ENCODE measurements at places on chromosomes 4 and X.

DNA sequence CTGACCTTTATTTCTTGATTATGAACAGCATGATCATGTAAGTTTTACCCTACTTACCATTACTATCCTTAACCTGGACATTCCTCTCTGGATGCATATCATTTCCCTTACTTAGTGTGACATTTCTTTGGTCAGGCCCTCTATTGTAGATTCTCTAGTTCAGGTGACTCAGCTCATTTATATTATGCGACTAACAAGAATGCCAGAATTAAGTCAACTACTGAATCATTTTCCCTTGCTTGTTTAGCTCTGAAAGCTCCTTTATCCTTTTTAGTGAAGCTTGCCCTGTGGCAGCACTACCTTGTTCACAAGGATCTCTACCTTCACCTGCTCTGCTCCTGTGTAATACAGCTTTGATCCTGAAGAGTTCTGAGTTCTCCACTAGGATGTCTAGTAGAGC lies 15.1 kb upstream of the UGT2B17 start:
- no peak for DNase-seq

GRCh38 chr4:38099908-38100407 lies 139.8 kb downstream of the PTTG2 start:
- no peak for DNase-seq

GRCh38 chr4:147101678-147102077 lies 156.0 kb upstream of the TTC29 start:
- no peak for DNase-seq

DNA sequence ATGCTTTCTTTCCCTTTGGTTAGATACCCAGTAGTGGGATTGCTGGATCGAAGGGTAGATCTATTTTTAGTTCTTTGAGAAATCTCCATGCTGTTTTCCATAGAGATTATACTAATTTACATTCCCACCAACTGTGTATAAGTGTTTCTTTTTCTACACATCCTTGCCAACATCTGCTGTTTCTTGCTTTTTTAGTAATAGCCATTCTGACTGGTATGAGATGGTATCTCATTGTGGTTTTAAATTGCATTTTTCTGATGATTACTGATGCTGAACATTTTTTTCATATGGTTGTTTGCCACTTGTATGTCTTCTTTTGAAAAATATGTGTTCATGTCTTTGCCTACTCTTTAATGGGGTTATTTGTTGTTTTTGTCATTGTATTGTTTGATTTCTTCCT lies 6.6 kb upstream of the AGA start:
- DNase-seq = no peak

DNA sequence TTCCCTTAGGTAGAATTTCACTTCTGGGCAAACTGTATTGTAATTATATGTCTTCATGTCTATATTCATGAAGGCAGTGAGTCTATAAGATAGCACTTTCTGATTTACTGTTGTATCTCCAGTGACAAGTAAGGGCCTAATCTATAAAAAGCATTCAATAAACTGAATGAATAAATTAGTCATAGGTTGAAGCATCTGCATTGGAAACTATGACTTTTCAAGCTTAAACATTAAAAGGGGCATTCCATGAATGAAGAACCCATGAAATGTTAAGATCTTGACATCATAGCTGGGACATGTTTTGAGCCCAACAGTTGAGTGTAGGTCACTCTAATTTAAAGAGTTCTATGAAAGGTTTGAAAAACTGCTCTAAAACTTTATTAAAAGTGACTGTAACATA lies 159.3 kb upstream of the LCORL start:
- DNase-seq = no peak

DNA sequence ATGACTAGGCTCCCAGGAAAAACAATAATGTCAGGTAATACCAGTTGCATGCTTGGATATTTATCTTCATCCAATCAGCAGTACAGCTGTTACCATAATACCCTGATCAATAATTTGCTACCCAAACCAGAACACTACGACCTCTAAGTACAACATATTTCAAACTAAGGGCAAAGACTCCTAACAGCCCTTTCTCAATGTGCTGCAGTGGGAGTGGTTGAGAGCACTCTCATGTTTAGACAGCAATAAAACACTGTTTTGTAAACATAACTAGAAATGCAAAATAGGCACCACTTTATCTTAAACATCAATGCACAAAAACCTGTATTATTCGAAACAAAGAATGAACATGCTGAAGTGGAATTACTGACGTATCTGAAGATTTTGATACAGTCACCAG lies 28.9 kb downstream of the PPARGC1A start:
- DNase-seq = no peak

GRCh38 chr4:148737061-148737770 lies 295.0 kb upstream of the NR3C2 start:
- no peak for DNase-seq

GRCh38 chr4:40782876-40783275 lies 33.1 kb downstream of the NSUN7 start:
- no peak for DNase-seq

GRCh38 chr4:104494822-104495559 lies at the start of gene CXXC4:
Gene CXXC4 (minus strand): TSS chr4:104494894. CDS start chr4:104491802, 3,092 bp downstream.
- no peak for DNase-seq

DNA sequence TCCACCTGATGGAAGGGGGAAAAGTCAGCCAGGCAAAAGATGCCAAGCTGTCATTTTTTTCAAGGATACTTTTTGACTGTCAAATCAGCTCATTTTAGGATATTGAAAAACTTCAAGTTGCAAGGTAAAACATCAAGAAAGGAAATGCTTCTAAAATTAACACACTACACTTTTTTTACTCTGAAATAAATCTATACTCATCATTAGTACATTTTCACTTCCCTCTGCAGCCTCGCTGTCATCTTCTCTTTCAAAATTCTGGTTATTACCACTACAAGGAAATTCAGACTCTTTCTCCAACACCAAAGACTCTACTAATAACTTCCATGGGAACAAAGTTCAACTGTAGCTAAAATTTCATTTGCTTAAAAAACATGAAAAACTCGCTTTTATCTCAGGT lies 41.6 kb downstream of the APBB2 start:
- no peak for DNase-seq

GRCh38 chr4:16694884-16695276 lies 203.6 kb downstream of the LDB2 start:
- no peak for DNase-seq

- no peak for DNase-seq
Observed at GRCh38 chr4:152735906-152736305, 43.6 kb downstream of the TIGD4 start.

DNA sequence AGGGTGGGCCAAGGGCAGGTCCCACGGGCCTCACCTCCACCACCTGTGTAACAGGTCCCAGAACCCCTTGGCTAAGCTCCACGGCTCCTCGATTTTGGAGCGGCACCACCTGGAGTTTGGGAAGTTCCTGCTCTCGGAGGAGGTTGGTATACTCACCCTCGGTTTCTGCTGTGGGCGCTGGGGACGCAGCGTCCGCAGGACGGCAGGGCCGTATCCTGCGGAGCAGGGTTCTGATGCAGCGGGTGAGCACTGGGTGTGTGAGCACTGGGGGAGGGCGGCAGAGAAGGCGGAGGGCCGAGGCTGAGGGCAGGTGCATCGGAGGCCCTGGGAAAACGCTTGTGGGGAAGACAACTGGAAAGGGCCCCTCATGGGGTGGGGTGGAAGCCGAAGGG lies 11.0 kb downstream of the ATP5ME start:
- DNase-seq = no peak

GRCh38 chr4:155639704-155640523 lies 26.7 kb upstream of the GUCY1A1 start:
- no peak for DNase-seq
